ENCODE measurements at places on chromosomes 16 and 17. TPM values are rescaled to one million over a fixed set of nuclear protein-coding genes. Genes with fewer than 3 reads are reported as not detected.

CLDN6 gene
- polyA plus RNA-seq, result not detected

TRAPPC2L gene
- polyA plus RNA-seq, result 42.1 TPM

DNA sequence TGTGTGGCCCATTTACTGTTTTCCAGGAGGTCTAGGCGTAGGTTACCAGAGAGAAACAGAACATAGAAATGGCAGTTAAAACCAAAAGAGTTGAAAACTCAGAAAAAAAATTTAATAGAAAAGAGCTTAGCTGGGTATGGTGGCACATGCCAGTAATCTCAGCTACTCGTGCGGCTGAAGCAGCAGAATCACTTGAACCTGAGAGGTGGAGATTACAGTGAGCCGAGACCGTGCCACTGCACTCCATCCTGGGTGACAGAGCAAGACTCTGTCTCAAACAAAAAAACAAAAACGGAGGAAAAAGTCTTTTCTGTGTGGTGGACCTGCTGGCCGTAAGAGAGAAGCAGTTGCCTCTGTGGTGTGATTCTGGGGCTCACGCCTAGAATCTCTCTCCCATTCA is 35.8 kb downstream of the MRTFB start:
- no peaks in the 10 kb centered on the region for H3K36me3 ChIP-seq
- no peak overlapping the region for H3K27ac ChIP-seq
- H3K27me3 ChIP-seq, result no peaks in the 10 kb centered on the region

- H3K36me3 ChIP-seq, result no peaks in the 10 kb centered on the region
- H3K4me3 ChIP-seq, result no peak overlapping the region
- no peaks in the 10 kb centered on the region for H3K27me3 ChIP-seq
- H3K27ac ChIP-seq, result no peak overlapping the region
- DNase-seq, result no peak
These were observed 6.5 kb upstream of the SERPINF1 start for GRCh38 chr17:1755252-1755826.

- H3K36me3 ChIP-seq, result peaks cover 14% of the 10 kb centered on the region
- no peak for DNase-seq
- peaks cover 25% of the 10 kb centered on the region for H3K4me1 ChIP-seq
These were observed 1.4 kb upstream of the PRPF8 start for GRCh38 chr17:1686086-1686485.

- no peak overlapping the region for H3K4me3 ChIP-seq
- H3K27me3 ChIP-seq, result no peaks in the 10 kb centered on the region
- H3K4me1 ChIP-seq, result no peaks in the 10 kb centered on the region
- DNase-seq, result no peak
These were observed 16.1 kb downstream of the TOM1L1 start for GRCh38 chr17:54916721-54917120.

MKS1 gene
- polyA plus RNA-seq, result 6.6 TPM

- no peak overlapping the region for H3K4me3 ChIP-seq
- H3K4me1 ChIP-seq, result no peaks in the 10 kb centered on the region
- H3K36me3 ChIP-seq, result no peaks in the 10 kb centered on the region
These were observed 15.4 kb upstream of the HELZ start for GRCh38 chr17:67260170-67260987.

PLCG2 gene
- polyA plus RNA-seq, result 1.8 TPM

KCNG4 gene
- not detected for polyA plus RNA-seq

GRCh38 chr17:78988152-78988551 is 8.4 kb upstream of the LGALS3BP start:
- DNase-seq, result no peak
- H3K27ac ChIP-seq, result no peak overlapping the region
- peaks cover 11% of the 10 kb centered on the region for H3K4me1 ChIP-seq
- H3K36me3 ChIP-seq, result peaks cover 12% of the 10 kb centered on the region

PRSS53 gene
- 2.0 TPM for polyA plus RNA-seq

DNA sequence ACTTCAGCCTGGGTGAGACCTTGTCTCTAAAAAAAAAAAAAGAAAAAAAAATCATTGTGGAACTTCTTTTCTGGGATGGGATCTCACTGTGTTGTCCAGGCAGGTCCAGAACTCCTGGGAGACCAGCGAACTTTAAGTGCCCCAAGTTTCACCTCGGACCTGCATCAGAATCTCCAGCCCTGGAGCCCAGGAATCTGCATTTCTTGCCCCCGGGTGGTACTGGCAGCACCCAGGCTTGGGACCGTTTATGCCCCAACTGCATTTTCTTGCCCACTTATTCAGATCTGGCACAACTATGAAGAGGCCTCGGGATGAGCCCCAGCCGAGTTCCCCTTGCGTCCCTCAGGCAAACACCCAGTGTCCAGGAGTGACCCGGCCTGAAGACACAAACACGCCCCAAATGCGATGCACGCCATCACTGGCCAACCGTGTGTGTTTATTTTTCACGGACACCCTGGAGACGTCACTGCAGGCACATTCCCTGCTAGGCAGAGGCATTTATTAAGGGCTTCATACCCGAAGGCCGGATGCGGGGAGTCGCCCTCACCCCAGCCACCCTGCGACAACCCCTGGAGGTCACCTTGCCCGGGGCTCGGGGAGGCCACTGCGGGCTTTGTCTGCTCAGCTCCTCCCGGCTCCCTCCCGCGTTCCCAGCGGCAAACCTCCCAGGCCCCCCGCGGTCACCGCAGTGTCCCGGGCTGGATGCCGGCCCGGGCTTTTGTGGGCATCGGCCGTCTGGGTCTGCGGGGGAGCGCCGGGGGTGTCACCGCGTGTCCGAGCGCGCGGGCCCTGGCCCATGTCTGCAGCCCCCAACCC is 684 bp upstream of the SPIRE2 start:
- no peaks in the 10 kb centered on the region for H3K36me3 ChIP-seq
- no peak for DNase-seq
- peak overlapping the region; percentile 31 for H3K4me3 ChIP-seq
- no peaks in the 10 kb centered on the region for H3K4me1 ChIP-seq
- H3K27me3 ChIP-seq, result no peaks in the 10 kb centered on the region

HOXB2 gene
- 7.8 TPM for polyA plus RNA-seq

DNA sequence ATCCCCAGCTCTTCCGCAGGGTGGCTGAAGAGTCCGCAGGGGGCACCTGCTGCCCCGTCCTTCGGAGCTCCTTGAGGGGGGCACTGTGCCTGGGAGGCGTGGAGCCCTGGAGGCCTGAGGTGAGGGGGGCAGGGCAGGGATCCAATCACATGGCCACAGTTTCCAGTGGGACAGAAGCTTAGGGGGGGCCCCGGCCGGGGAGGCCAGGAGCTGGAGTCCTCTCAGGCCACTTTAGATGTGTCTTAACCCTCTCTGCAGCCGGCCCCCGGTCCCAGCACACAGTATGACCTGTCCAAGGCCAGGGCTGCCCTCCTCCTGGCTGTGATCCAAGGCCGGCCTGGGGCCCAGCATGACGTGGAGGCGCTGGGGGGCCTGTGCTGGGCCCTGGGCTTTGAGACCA is 10.8 kb downstream of the ZNF213 start:
- no peak overlapping the region for H3K4me3 ChIP-seq
- DNase-seq, result peak; percentile 63
- peaks cover 12% of the 10 kb centered on the region for H3K4me1 ChIP-seq
- no peaks in the 10 kb centered on the region for H3K36me3 ChIP-seq
- no peak overlapping the region for H3K27ac ChIP-seq
- no peaks in the 10 kb centered on the region for H3K27me3 ChIP-seq

CA7 gene
- 154 TPM for polyA plus RNA-seq

- no peaks in the 10 kb centered on the region for H3K27me3 ChIP-seq
- H3K36me3 ChIP-seq, result no peaks in the 10 kb centered on the region
- no peak overlapping the region for H3K27ac ChIP-seq
These were observed 229.9 kb downstream of the MSI2 start for GRCh38 chr17:57485916-57486881.

DNA sequence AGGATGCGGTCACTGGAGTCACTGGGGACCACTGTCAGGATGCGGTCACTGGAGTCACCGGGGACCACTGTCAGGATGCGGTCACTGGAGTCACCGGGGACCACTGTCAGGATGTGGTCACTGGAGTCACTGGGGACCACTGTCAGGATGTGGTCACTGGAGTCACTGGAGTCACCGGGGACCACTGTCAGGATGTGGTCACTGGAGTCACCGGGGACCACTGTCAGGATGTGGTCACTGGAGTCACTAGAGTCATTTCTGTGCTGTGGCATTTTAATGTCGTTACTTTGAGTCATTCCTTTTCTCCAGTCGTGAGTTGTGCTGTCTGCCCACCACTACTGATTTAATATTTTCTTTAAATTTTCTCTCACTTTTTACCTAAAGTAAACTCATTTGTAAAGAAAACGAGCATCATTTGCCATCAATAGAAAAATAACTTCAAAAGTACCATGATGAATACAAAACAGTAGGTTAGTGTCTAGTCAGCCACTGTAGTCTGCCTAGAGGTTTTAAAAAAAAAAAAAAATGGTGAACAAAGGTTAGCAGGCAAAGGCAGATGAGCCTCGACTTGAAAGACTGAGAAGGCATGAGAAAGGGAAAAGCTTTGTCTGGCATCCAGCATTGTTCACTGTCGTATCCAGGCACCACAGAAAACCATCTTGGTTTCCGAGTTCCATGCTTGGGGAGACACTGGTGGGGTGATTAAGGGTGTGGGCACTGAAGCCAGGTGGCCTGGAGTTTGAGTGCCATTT is 346.6 kb downstream of the SNX29 start:
- H3K4me1 ChIP-seq, result peaks cover 3% of the 10 kb centered on the region
- no peaks in the 10 kb centered on the region for H3K27me3 ChIP-seq
- no peaks in the 10 kb centered on the region for H3K36me3 ChIP-seq

- H3K4me1 ChIP-seq, result no peaks in the 10 kb centered on the region
- no peak for DNase-seq
- H3K4me3 ChIP-seq, result no peak overlapping the region
- peaks cover 5% of the 10 kb centered on the region for H3K36me3 ChIP-seq
- no peak overlapping the region for H3K27ac ChIP-seq
- no peaks in the 10 kb centered on the region for H3K27me3 ChIP-seq
These were observed 32.6 kb upstream of the ERN1 start for GRCh38 chr17:64162554-64162953.
